ENCODE measurements at places on chromosomes 16 and 17. TPM values are rescaled to one million over a fixed set of nuclear protein-coding genes. Genes with fewer than 3 reads are reported as not detected.

HSD17B1 gene
- 3.0 TPM for polyA plus RNA-seq

C16orf96 gene
- not detected for polyA plus RNA-seq

ABCA6 gene
- polyA plus RNA-seq, result 2.1 TPM

GP1BA gene
- polyA plus RNA-seq, result not detected

TBC1D3K gene
- polyA plus RNA-seq, result not detected

RNU2-1 gene
- polyA plus RNA-seq, result 3.7 TPM

SPNS3 gene
- polyA plus RNA-seq, result not detected

CHD9NB gene
- polyA plus RNA-seq, result 0.20 TPM

HOXB2 gene
- 25.3 TPM for polyA plus RNA-seq

CES4A gene
- polyA plus RNA-seq, result 4.5 TPM

CPNE7 gene
- 4.7 TPM for polyA plus RNA-seq

TMEM114 gene
- not detected for polyA plus RNA-seq

HSD17B2 gene
- not detected for polyA plus RNA-seq

KRTAP4-4 gene
- not detected for polyA plus RNA-seq

ATP2C2 gene
- 0.74 TPM for polyA plus RNA-seq

SMARCD2 gene
- polyA plus RNA-seq, result 28.9 TPM

RILP gene
- 6.5 TPM for polyA plus RNA-seq

CDK3 gene
- polyA plus RNA-seq, result 1.9 TPM

TVP23B gene
- 82.0 TPM for polyA plus RNA-seq

GAS2L2 gene
- polyA plus RNA-seq, result not detected

KRTAP17-1 gene
- polyA plus RNA-seq, result not detected

ABCC1 gene
- polyA plus RNA-seq, result 16.5 TPM

PDE6G gene
- not detected for polyA plus RNA-seq

RNF166 gene
- 8.9 TPM for polyA plus RNA-seq

KRT12 gene
- not detected for polyA plus RNA-seq

MPHOSPH6 gene
- polyA plus RNA-seq, result 37.4 TPM

HS3ST3B1 gene
- 40.1 TPM for polyA plus RNA-seq

PKD1 gene
- polyA plus RNA-seq, result 48.4 TPM

ADAP2 gene
- not detected for polyA plus RNA-seq

SYNGR3 gene
- 1.3 TPM for polyA plus RNA-seq

TMC5 gene
- polyA plus RNA-seq, result not detected

LGALS9 gene
- 4.1 TPM for polyA plus RNA-seq

HAP1 gene
- polyA plus RNA-seq, result not detected

RPGRIP1L gene
- polyA plus RNA-seq, result 17.6 TPM

ATXN1L gene
- 6.2 TPM for polyA plus RNA-seq

NTN1 gene
- polyA plus RNA-seq, result 0.21 TPM

CEP295NL gene
- 0.14 TPM for polyA plus RNA-seq

CCDC200 gene
- 0.70 TPM for polyA plus RNA-seq

CCL7 gene
- polyA plus RNA-seq, result 2.4 TPM

BANP gene
- polyA plus RNA-seq, result 15.9 TPM

KRTAP2-1 gene
- not detected for polyA plus RNA-seq

RHBDF1 gene
- 62.6 TPM for polyA plus RNA-seq

ABCC12 gene
- polyA plus RNA-seq, result not detected

CCR7 gene
- polyA plus RNA-seq, result 0.68 TPM

FDXR gene
- polyA plus RNA-seq, result 14.2 TPM

ABCC3 gene
- polyA plus RNA-seq, result 35.0 TPM

ZCCHC14 gene
- 3.1 TPM for polyA plus RNA-seq

MGRN1 gene
- 14.0 TPM for polyA plus RNA-seq

CTRB1 gene
- not detected for polyA plus RNA-seq

All from GM23248 (cell line).